ENCODE measurements at places on chromosomes 2 and 18.

DNA sequence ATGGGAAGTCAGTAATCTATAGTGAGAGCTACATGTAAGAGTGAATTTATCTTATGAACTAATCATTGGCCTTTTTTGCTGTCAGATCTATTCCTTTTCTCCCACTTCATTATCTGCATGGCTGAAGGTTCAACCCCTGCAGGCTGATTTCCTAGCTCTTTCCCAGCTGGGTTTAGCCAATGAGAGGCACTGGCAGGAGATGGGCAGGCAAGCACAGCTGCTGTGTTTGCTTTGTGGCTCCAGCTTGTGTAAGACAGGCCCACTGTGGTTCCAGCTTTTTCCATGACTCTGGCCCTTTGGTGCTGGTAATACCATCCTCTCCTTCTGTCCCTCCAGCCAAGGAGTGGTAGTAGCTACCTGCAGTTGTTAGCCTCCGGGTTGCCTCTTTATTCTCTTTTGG lies 248.8 kb downstream of the PLCL1 start:
- no peak for DNase-seq

DNA sequence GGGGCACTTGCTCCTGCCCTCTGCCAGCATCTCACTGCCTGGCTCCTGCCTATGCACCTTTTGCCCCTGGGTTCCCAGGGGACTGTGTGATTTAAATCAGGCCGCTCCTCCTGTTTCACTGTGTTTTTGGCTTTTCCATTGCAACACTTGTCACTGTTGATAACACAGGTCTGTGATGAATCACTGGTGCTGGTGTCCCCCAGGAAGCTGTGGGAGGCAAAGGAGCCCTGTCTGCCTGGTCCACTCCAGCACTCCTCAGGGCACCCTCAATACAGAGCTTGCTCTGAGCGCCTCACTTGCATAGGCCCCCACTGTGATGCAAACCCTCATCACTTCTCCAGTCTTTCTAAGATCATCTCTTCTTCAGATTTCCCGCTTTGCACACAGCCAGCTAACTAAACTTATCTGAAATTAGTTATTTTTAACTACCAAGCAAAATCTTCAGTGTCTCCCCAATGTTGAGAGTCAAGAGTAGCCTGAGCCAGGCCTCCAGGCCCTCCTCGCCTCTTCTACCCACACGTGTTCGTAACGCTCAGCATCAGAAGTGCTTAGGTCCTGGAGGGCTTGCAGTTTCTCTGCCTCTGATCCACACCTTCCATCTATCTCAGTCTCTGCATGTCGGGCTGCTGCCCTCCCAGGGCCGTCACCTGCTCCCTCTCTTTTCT lies 2.8 kb downstream of the TMEM18 start:
- DNase-seq = no peak

GRCh38 chr18:59878644-59879043 lies 21.2 kb upstream of the PMAIP1 start:
- no peak for DNase-seq

DNA sequence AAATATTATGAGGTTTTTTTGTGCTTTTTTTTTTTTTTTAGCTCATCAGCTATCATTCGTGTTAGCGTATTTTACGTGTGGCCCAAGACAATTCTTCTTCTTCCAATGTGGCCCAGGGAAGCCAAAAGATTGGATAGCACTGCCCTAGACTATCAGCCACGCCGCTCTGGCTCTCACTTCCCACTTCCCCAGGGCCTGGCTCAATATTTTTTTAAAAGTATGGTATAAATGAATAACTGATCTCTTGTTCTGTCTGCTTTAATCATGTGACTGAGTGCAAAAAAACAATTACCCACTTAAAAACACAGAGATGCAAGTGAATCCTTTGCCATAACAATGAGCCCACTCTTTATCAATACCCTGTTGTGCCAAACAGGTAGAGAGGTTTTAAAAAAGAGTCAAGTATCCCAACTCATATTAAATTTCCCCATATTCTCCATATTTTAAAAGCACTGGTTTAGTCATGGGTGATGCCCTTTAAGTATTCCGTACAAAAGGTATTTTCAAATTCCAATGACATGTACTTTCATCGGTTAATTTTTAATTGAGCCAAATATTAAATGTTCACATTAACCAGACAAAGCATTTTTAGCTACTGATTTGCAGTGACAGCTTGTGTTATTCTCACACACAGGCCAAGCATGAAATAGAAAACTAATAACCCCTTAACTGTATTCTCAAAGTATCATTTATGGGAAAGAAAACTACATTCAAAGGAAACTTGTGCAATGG lies 12.6 kb downstream of the BCL2 start:
- no peak for DNase-seq

DNA sequence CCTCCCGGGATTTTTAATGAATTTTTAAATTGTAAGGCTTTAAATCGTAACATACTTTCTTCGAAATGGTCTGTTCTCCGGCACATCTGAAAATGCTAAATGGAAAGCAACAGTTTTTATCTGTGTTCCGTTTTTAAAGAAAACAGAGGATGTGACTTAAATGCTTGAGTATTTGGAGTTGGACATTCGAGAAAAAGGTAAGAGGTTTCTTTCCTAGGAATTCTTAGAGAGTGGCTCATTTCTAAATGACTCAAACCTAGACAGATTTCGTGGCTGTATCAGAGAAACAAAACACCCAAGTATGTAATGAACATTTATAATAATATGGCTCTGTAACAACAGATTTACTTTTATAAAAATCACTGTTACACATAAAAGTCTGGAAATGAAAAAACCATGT lies 177.6 kb upstream of the CCDC68 start:
- no peak for DNase-seq

- DNase-seq = no peak
These were observed 21.3 kb upstream of the PIK3C3 start for GRCh38 chr18:41933778-41934177.

DNA sequence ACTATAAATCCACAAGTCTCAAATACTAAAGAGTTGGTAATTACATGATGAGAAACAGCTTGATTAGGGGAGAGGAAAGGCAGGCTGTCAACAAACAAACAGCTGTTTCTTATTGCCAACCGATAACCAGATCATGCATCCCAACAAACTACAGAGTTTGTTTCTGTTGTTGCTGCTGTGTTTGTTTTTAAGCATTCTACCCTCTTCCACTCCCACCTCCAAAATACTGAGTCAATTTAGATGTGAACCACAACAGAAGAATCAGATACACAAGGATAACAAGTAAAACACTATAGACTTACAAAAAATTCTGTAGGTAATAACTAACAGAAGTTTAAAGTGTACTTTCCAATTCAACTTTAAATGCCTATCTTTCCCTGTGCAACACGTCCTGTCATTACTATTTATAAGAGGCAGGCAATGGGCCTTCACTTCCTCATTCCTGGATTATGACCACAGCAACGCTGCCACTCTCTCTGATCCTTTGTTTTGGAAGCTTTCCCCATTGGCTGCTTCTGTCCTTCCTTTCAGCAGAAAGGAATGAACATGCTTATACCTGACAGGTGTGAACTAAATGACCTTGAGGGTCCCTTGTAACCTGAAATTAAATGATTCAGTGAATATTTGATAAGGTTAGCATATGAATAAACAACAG lies 152.0 kb downstream of the SRBD1 start:
- DNase-seq = no peak

GRCh38 chr2:39715095-39715494 lies 49.4 kb downstream of the TMEM178A start:
- DNase-seq = no peak

- DNase-seq = no peak
These were observed 71.0 kb downstream of the CWC22 start for GRCh38 chr2:179936141-179936540.

GRCh38 chr2:118569876-118570535 lies 277.4 kb downstream of the EN1 start:
- no peak for DNase-seq

DNA sequence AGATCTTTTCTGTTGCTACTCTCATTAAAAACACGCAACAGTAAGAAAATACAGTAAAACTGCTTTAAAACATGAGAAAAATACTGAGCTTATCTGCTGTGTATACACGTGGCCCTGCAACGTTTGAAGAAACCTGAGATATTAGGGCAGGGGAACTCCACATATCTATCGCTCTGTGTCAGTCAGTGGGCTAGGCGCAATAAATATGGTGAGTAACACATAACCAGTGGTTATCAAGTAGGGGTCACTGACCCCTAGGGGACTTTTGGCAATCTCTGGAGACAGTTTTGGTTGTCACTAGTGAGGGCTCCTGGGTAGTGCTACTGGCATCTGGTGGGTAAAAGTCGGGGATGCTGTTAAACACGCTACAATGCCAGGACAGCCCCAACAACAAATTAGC lies 14.9 kb downstream of the STAT1 start:
- DNase-seq = no peak

- DNase-seq = no peak
These were observed 163.4 kb upstream of the BCL2L11 start for GRCh38 chr2:110957293-110957692.

- DNase-seq = no peak
These were observed 7.6 kb upstream of the ASB18 start for GRCh38 chr2:236271851-236272250.

- peak; percentile 54 for DNase-seq
These were observed 441 bp upstream of the PEX13 start for GRCh38 chr2:61017003-61017555.

- no peak for DNase-seq
These were observed 46.5 kb downstream of the KCNIP3 start for GRCh38 chr2:95343429-95344214.

- DNase-seq = no peak
These were observed 56.9 kb upstream of the ID2 start for GRCh38 chr2:8624855-8625398.

DNA sequence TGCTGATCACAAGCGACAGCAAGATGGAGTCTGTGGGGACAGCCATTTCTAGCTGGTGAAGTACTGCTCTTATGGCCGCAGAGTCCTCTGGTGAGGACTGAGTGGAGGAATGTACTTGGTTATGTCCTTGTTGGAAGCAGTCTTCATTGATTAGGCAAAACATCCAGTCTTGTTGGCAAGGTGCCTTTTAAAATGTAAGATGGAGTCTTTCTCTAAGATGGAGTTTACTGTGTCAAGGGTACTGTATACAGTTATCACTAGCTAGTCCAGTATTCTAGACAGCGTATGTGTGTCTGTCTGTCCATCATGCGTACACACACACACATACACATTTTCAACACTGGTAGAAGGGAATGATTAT lies 74.8 kb downstream of the NPAS2 start:
- DNase-seq = no peak

GRCh38 chr2:127712999-127713398 lies 11.7 kb downstream of the SFT2D3 start:
- DNase-seq = no peak

GRCh38 chr2:152402780-152403759 lies 68.1 kb downstream of the FMNL2 start:
- no peak for DNase-seq

GRCh38 chr2:84879584-84880394 lies 1.1 kb downstream of the TRABD2A start:
- DNase-seq = peak; percentile 30
